Uterus (tissue), 4 donors: ENCODE measurements at places on chromosomes 5 and 9. TPM values are rescaled to one million over a fixed set of nuclear protein-coding genes. Genes with fewer than 3 reads are reported as not detected.

Gene PCDHB12
- 9.0 TPM for total RNA-seq

Gene SEMA5A
- total RNA-seq: 10.0 TPM

Gene GALNT12
- not detected for total RNA-seq

Gene ACER2
- total RNA-seq: 2.8 TPM

Gene SLC2A6
- 3.4 TPM for total RNA-seq

Gene WDR31
- total RNA-seq: 2.8 TPM

Gene SPEF2
- 11.8 TPM for total RNA-seq

Gene SPINK6
- total RNA-seq: not detected

Gene STPG3
- not detected for total RNA-seq

Gene MEIKIN
- not detected for total RNA-seq

Gene GRM6
- total RNA-seq: not detected

Gene CTXN3
- not detected for total RNA-seq

Gene CAVIN4
- not detected for total RNA-seq

Gene TLX3
- not detected for total RNA-seq

Gene RGS7BP
- 2.3 TPM for total RNA-seq

Gene ALDH1A1
- total RNA-seq: 87.9 TPM

Gene MELK
- not detected for total RNA-seq

Gene LECT2
- not detected for total RNA-seq

Gene ZNG1A
- 23.3 TPM for total RNA-seq

Gene PCDHB9
- total RNA-seq: 1.8 TPM

Gene CLIC3
- not detected for total RNA-seq

Gene SPARC
- total RNA-seq: 2,293 TPM

Gene PCDHB8
- total RNA-seq: 0.26 TPM

Gene ACOT12
- total RNA-seq: 0.55 TPM

Gene OR1Q1
- not detected for total RNA-seq

Gene PCDHGA9
- total RNA-seq: 17.1 TPM

Gene ANKRD31
- total RNA-seq: 0.67 TPM

Gene SPAAR
- total RNA-seq: 0.29 TPM

Gene LHX3
- total RNA-seq: not detected

Gene AQP3
- total RNA-seq: not detected

Gene NEUROG1
- total RNA-seq: not detected

Gene PALM2AKAP2
- total RNA-seq: 2.1 TPM

Gene HINT1
- 683 TPM for total RNA-seq

Gene ZNF79
- total RNA-seq: 14.1 TPM

Gene CBY3
- not detected for total RNA-seq

Gene RANBP3L
- total RNA-seq: 1.5 TPM

Gene RXRA
- total RNA-seq: 21.0 TPM

Gene OMD
- total RNA-seq: 13.2 TPM

Gene SH3GL2
- total RNA-seq: 2.4 TPM

Gene TEX48
- total RNA-seq: not detected

Gene LCN10
- total RNA-seq: 10.3 TPM

Gene IFNA21
- not detected for total RNA-seq

Gene NIM1K
- total RNA-seq: not detected

Gene ENG
- 46.8 TPM for total RNA-seq

Gene IL31RA
- 0.07 TPM for total RNA-seq

Gene IFNA2
- not detected for total RNA-seq

Gene GDA
- total RNA-seq: not detected

Gene TRIM7
- total RNA-seq: 1.4 TPM

Gene UHRF2
- total RNA-seq: 71.8 TPM

Gene NKD2
- 2.5 TPM for total RNA-seq

Gene TMEM232
- 19.3 TPM for total RNA-seq

Gene PMPCA
- 36.6 TPM for total RNA-seq

Gene CDKN2B-AS1
- total RNA-seq: 0.35 TPM
